Keratinocyte (primary cell): ENCODE measurements at places on chromosomes 4 and X.

DNA sequence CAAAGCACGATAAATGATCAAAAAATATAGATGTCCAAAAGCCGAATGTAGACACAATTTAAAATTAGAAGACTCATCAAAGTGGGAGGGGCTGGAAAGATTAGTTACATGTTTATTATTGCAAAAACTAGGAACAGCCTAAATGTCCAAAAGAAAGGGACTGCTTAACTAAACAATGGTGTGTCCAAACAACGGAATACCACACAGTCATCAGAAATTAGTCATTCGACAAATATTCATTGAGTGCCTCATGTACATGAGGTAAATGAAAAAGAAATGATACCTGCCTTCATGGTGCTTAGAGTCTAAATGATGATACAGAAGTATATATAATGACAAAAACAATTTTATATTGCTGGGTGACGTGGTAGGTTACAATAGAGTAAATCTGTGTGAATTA lies 139.7 kb downstream of the MAML3 start:
- H3K27ac ChIP-seq: no peak overlapping the region
- no peaks in the 10 kb centered on the region for H3K4me1 ChIP-seq
- no peak overlapping the region for H3K4me3 ChIP-seq
- no peak for DNase-seq

GRCh38 chr4:120630427-120630826 lies 292.1 kb downstream of the PRDM5 start:
- H3K27me3 ChIP-seq: no peaks in the 10 kb centered on the region
- no peak overlapping the region for H3K27ac ChIP-seq
- H3K36me3 ChIP-seq: no peaks in the 10 kb centered on the region
- no peak overlapping the region for H3K4me3 ChIP-seq
- H3K4me1 ChIP-seq: no peaks in the 10 kb centered on the region
- DNase-seq: no peak

DNA sequence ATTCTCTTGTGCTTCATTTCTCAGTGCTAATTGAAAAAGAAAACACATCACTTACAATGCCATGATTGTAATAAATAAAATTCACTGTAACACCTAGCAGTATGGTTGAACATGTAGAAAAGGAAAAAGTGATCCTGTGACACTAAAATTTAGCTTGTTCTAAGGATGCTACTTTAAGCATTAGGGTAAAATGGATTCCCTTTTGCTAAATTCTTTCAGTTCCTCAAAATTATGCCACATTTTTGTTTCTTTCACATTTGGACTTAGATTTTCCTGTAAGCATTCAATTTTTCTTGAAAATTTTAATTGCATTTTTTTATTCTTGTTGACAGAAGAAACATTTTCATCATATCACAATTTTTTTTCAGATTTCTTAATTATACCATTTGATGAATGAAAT lies 19.4 kb downstream of the TET2 start:
- H3K36me3 ChIP-seq: no peaks in the 10 kb centered on the region
- DNase-seq: no peak
- no peak overlapping the region for H3K27ac ChIP-seq
- no peaks in the 10 kb centered on the region for H3K27me3 ChIP-seq

DNA sequence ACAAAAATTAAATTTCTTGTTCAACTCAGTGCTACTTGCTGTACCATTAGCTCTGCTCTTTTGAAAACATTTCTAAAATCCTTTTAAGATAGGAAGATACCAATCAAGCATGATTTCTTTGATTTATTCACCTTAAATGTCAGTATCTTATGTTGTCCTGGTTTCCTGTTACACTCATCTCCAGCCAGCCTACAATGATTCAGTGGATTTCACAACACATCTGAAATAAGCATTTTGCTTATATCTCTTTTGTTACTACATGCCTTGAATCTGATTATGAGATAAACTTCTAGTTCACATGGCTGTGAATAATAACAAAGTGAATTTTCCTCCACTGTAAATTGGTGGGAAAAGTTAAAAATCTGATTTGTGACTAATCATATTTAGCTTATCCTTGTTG lies 112.5 kb upstream of the BMP3 start:
- no peaks in the 10 kb centered on the region for H3K36me3 ChIP-seq
- no peak overlapping the region for H3K4me3 ChIP-seq
- peaks cover 10% of the 10 kb centered on the region for H3K4me1 ChIP-seq
- no peaks in the 10 kb centered on the region for H3K27me3 ChIP-seq
- H3K27ac ChIP-seq: no peak overlapping the region
- no peak for DNase-seq

GRCh38 chr4:31735004-31735403 lies 1014.8 kb downstream of the PCDH7 start:
- DNase-seq: no peak
- no peaks in the 10 kb centered on the region for H3K36me3 ChIP-seq
- no peaks in the 10 kb centered on the region for H3K4me1 ChIP-seq
- no peak overlapping the region for H3K4me3 ChIP-seq
- H3K27ac ChIP-seq: no peak overlapping the region

DNA sequence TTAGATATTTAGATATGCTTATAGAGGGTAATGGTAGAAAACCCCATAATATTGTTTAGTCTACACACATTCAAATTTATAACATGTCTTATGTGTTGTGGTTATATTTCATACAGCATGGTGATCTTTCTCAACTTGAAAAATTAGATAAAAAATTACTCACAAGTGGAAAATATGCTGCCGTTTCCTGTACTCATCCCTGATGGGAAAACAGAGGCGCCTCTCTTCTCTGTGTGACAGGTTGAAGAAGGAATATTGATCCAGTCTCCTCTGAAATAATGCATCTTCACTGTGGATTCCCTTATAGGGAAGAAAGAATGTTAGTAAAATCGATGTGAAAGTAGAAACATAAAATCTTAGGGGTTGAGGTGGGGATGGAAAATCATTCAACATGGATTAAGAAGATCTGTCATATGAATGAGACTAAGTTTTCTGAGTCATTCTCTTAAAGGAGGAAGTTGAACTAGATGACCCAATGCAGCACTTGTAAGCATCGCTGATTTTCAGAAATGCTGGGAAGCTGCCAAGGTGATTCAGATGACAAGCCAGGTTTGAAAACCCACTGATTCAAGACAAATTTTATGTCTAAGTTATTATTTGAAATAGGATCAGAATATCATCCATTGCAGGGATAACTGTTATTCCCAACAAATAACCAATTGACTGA lies 70.7 kb downstream of the ANKRD50 start:
- H3K4me3 ChIP-seq: no peak overlapping the region
- peaks cover 33% of the 10 kb centered on the region for H3K4me1 ChIP-seq
- H3K27ac ChIP-seq: peak overlapping the region; percentile 68
- no peaks in the 10 kb centered on the region for H3K36me3 ChIP-seq

GRCh38 chr4:1407657-1408333 lies 1.6 kb upstream of the NKX1-1 start:
- H3K27me3 ChIP-seq: peaks cover 86% of the 10 kb centered on the region
- no peaks in the 10 kb centered on the region for H3K36me3 ChIP-seq
- DNase-seq: no peak
- no peak overlapping the region for H3K4me3 ChIP-seq
- H3K27ac ChIP-seq: no peak overlapping the region

DNA sequence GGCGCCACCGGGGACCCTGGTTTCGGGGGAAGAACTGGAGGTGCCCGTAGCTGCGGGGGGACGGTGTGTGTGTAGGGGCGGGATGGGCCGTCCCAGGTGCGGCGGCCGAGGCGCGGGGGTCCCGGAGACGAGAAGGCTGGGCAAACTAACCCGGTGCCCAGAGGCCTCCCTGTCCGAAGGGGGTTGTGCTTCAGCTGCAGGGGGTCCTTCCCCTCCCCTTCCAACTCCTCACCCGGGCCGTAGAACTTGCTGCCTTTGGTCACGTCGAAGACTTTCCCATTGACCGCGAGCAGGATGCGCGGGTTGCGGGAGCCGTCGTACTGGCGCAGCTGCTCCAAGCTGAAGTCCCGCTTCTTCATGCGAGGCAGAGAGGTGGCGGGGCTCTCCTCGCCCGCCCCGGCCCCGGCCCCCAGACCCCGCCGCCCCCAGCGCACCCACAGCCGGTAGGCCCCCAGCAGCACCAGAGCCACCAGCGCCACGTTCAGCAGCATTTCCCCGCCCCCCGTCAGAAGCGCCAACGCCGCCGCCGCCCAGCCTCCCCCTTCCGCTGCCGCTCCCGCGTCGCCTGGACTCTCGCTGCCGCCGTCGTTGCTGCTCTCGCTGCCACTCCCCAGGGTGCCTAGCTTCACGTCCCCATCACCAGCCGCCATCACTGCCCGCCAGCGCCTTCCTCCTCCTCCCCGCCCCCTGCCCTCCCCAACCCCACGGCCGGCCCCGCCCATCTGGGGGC lies at the start of gene PGRMC2:
PGRMC2 (minus strand) TSS at position 673 of the 730 bp plus-strand sequence; CDS start at position 650, 23 bp downstream.
- H3K4me1 ChIP-seq: peaks cover 23% of the 10 kb centered on the region
- H3K4me3 ChIP-seq: peak within 1 kb of the TSS; percentile 94
- H3K27ac ChIP-seq: peak within 1 kb of the TSS; percentile 98
- no peak for DNase-seq

DNA sequence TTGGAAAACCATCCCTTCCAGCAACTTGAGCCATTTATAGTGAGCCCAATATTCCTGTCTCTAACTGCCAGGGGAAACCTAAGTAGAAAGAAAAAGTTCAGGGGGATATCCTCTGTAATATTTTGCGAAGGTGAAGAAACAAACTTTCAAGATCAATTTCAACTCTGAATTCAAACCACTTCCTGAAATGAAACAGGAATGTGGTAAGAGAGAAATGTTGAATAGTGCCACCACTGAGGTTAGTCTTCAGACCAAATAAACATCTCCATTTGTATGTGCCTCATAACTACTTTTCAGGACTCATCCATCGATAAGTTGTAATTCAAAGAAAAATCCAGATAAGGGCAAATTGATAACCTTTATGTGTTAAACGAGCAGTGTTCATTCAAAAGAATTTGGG lies 128.7 kb downstream of the GABRB1 start:
- H3K4me3 ChIP-seq: no peak overlapping the region
- no peaks in the 10 kb centered on the region for H3K27me3 ChIP-seq
- DNase-seq: no peak
- H3K4me1 ChIP-seq: no peaks in the 10 kb centered on the region

DNA sequence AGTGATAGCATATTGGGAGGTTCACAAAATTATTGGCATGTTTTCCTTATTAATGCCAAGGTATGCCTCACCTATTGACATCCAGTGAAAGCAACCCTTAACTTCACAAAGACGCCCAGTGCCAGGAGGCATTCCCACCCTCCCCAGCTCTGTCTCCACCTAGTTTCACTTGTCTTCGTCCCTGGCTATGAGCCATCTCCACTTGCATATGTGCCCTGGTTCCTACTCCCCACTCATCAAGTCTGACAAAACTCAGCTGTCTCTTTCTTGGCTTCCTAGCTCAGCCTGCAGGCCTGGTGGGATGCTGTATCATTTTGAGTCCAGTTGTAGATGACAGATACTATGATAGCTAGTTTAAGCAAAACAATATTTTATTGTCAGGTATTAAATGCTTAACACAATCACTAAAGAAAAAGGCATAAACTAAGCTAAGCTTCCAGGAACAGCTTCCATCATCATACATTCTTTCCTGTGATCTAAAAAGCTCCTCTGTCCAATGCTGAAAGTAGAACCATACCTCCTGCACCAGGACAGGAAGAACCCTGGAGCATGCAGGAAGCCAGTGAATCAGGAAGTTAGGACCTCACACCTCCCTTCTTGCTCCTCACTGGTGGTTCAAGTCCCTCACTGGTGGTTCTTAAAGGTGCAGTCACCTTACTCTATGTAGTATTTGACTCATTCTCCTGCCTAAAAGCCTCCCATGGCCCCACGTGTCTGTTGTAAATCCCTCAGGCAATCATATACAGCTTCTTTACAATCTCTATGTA lies 410.3 kb upstream of the RASGEF1B start:
- no peak for DNase-seq
- no peaks in the 10 kb centered on the region for H3K36me3 ChIP-seq
- H3K4me1 ChIP-seq: no peaks in the 10 kb centered on the region
- no peaks in the 10 kb centered on the region for H3K27me3 ChIP-seq

DNA sequence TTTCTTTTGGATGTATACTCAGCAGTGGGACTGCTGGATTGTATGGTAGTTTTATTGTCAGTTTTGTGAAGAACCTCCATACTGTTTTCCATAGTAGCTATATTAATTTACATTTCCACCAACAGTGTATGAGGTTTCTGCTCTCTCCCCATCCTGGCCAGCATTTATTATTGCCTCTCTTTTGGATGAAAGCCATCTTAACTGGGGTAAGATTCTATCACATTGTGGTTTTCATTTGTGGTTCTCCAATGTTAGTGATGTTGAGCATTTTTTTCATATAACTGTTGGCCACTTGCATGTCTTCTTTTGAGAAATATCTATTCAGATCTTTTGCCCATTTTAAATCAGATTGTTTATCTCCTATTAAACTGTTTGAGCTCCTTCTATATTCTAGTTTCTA lies 27.6 kb downstream of the QRFPR start:
- no peak overlapping the region for H3K4me3 ChIP-seq
- no peaks in the 10 kb centered on the region for H3K27me3 ChIP-seq
- H3K27ac ChIP-seq: no peak overlapping the region
- no peaks in the 10 kb centered on the region for H3K36me3 ChIP-seq
- DNase-seq: no peak
- H3K4me1 ChIP-seq: no peaks in the 10 kb centered on the region

- H3K27me3 ChIP-seq: no peaks in the 10 kb centered on the region
- H3K4me1 ChIP-seq: no peaks in the 10 kb centered on the region
- no peaks in the 10 kb centered on the region for H3K36me3 ChIP-seq
- DNase-seq: no peak
- H3K27ac ChIP-seq: no peak overlapping the region
Observed at GRCh38 chr4:144634978-144635747, 10.8 kb upstream of the HHIP start.

- peaks cover 5% of the 10 kb centered on the region for H3K27me3 ChIP-seq
- H3K4me1 ChIP-seq: no peaks in the 10 kb centered on the region
- no peak for DNase-seq
- H3K36me3 ChIP-seq: no peaks in the 10 kb centered on the region
Observed at GRCh38 chrX:133177202-133177601, 41.0 kb downstream of the TFDP3 start.

GRCh38 chr4:88674565-88674964 lies 23.1 kb downstream of the NAP1L5 start:
- H3K4me3 ChIP-seq: no peak overlapping the region
- no peak overlapping the region for H3K27ac ChIP-seq
- H3K4me1 ChIP-seq: no peaks in the 10 kb centered on the region
- H3K27me3 ChIP-seq: no peaks in the 10 kb centered on the region

- H3K27ac ChIP-seq: no peak overlapping the region
- no peaks in the 10 kb centered on the region for H3K4me1 ChIP-seq
- no peak for DNase-seq
- no peaks in the 10 kb centered on the region for H3K27me3 ChIP-seq
- no peak overlapping the region for H3K4me3 ChIP-seq
Observed at GRCh38 chr4:28879900-28880299, 1840.3 kb upstream of the PCDH7 start.

- no peak overlapping the region for H3K4me3 ChIP-seq
- no peak overlapping the region for H3K27ac ChIP-seq
- H3K4me1 ChIP-seq: no peaks in the 10 kb centered on the region
- no peaks in the 10 kb centered on the region for H3K27me3 ChIP-seq
Observed at GRCh38 chr4:56426273-56426672, 9.1 kb downstream of the PPAT start.

DNA sequence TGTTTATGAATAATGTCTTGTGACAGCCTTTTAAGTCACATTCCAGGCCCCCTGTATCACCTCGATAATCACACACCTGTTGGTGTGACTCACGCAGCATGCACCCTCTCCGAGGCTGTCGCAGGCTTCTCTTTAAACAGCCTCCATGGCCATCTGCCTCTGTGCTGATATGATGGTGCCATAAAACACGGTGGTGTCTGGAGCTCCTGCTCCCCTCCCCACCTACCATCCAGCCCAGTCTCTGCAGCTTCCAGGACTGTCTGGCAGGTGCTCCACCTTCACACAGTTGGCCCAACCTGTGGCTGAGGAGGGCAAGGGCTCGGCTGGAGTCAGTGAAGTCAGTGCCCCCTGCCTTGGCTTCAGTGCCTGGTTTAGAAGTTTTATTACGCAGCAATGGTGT lies 173.8 kb upstream of the RPL34 start:
- no peak overlapping the region for H3K4me3 ChIP-seq
- no peak for DNase-seq
- H3K27me3 ChIP-seq: no peaks in the 10 kb centered on the region
- no peaks in the 10 kb centered on the region for H3K36me3 ChIP-seq
- no peak overlapping the region for H3K27ac ChIP-seq
